ENCODE measurements at places on chromosomes 4 and X.

- no peak for DNase-seq
These were observed 187.8 kb downstream of the CCNG2 start for GRCh38 chr4:77344784-77345183.

- no peak for DNase-seq
These were observed 46.9 kb downstream of the ANTXR2 start for GRCh38 chr4:80026100-80026499.

DNA sequence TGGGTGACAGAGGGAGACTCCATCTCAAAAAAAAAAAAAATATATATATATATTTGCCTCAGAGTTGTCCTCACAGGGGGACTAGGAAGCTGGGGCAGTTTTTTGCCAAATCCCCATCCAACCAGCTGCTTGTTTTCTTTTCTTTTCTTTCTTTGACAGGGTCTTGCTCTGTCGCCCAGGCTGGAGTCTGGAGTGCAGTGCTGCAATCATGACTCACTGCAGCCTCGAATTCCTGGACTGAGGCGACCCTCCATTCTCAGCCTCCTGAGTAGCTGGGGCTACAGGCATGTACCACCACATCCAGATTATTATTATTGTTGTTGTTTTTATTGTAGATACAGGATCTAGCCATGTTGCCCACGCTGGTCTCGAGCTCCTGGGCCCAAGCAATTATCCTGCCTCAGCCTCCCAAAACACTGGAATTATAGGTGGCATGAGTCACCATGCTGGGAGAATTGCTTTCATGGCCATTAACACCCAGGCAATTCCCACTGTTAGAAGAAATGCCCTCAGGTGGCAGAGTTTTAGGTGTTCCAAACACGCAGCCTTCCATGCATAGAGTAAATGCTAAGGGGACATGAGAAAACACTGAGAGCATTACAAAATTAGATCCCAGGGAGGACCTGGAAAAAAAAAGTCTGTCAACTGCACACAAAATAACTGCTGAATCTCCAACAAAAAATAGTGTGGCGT is 98.0 kb downstream of the ARHGAP6 start:
- no peak for DNase-seq

DNA sequence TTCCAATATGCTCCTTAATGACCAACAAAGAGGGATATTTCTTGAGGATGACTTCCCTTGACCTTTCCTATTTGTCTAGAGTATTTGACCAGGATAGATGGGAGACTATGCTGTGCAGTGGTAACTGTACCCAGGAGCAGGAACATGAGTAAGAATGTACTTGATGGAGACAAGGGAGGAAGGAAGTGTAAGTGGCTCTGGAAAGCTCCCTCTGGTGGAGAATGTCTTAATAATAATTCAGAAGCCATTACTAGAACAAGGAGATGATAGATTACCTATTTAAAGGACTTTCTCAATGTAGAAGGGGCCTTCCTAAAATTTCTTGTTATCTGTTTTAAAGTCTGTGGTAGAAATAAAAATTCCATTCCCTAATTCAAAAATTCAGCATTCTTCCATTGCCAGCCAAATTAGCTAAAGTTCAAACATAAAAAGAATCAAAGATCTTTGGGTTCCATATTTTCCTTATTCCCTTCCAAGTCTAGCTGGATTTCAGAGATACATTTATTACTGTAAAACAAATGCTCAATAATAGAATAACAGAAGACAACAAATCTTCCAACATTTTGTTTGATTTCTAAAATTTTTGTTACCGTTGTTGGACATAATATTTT is 83.8 kb downstream of the GRID2 start:
- no peak for DNase-seq

DNA sequence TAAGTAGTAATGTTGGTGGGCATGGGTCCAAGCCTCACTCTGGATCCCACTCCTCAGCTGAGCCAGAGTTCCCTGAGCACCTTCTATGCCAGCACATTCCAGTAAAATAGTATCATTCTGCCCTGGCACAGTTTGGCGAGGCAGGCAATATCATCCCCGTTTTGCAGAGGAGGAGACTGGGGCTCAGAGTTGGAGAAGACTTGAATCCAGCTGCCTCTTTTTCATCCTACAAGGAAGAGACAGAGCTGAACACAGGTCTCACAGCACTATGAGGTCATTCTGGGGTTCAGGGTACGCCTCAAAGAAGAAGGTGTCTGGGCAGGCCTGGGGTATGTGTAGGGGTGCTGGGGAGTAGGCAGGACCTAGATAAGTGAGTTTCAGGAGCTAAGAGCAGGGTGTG is 103.9 kb upstream of the STX18 start:
- DNase-seq, result no peak

- no peak for DNase-seq
These were observed 13.9 kb upstream of the HEPH start for GRCh38 chrX:66150163-66150562.

GRCh38 chrX:16300831-16301230 is 133.6 kb downstream of the MAGEB17 start:
- DNase-seq, result no peak

DNA sequence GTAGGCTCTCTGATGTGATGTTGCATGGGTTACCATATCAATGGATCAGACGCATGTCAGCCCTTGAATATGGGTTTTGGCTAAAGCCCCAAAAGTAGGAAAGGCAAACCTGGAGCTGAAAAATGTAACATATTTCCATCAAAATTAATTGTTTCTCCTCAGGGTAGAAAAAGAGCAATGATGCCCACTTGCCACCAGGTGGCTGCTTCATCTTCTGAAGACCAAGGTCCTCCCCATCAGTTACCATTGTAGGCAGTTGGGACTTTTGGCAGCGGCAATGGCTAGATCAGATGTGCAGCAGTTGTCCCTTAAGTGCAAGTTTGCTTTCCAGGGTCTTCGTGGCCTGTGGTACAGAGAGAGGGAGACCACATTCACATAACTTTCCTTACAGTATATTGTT is 118.2 kb downstream of the NAF1 start:
- no peak for DNase-seq

DNA sequence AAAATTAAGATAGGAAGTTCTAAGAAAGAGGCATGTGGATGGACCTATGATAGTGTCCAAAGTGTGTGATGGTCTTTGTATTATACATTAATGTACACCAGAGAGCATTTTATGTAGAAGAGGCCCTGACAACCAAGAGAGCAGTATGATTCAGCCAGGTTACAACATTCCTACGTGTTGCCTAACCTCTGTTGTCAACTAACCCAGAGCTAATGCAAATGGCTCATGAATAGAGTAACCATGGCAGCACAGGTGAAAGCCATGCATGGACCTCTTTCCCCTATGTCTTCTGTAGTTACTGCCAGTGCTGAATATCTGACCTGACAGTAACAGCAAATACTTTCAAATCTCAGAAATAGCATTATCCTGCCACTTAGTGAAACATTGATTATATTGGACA is 255.6 kb downstream of the NDST4 start:
- no peak for DNase-seq

DNA sequence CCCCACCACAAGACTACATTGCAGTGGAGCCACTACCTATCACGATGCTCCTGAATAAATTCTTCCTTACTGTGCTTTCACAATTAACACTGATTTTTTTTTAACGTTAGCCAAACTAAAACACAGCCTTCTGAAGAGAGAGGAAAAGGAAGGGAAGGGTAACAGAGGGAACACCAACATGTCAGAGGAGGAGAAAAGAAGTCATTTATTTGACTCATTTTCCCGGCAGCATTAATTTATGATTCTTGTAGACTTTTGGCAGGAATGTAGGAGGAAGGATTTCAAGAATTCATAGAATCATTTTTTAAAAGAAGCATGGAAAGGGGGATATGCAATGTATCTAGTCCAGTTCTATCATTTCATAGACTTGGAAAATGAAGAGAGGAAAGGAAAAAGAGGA is 74.3 kb upstream of the IQCM start:
- no peak for DNase-seq

- no peak for DNase-seq
These were observed 111.6 kb upstream of the GPRIN3 start for GRCh38 chr4:89419111-89419695.

DNA sequence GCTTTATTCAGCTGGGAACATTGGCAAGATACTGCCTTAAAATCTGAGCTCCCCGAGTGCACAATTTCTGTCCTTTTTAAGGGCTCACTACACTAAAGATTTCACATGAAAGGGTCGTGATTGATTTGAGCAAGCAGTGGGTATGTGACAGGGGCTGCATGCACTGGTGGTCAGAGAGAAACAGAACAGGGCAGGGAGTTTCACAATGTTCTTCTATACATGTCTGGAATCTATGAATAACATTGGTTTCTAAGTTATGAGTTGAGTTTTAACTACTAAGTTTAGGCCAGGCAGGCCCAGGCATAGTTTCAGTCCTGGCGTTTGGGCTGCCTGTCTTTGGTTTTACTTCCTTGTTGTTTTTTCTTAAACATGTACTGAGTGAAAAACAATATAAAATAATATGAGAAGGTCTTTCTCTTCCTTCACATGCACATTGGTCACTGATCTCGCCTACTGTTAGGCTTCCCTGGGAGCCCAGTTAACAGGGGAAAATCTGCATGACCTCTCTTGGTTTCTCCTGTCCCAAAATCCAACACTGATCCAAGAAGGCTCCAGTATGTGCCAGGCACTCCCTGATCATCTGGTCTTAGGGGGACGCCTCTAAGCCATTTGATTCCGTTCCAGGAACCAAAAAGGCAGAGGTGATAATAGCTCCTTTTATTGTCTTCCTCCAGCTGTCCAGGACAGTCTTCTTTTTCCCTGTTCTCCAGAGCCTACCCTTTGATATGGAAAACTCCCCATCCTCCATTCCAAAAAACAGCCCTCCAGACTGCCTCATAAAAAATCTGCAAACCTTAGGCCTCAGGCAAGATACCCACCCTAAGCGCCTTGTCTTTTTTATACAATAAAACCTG is at the start of gene UGT2B17:
Gene UGT2B17, minus strand, starts transcription at position 51 of the 854 bp plus-strand sequence. CDS start 7,838 bp downstream, outside the sequence.
- no peak for DNase-seq
